ENCODE measurements at places on chromosomes 5 and 9.

DNA sequence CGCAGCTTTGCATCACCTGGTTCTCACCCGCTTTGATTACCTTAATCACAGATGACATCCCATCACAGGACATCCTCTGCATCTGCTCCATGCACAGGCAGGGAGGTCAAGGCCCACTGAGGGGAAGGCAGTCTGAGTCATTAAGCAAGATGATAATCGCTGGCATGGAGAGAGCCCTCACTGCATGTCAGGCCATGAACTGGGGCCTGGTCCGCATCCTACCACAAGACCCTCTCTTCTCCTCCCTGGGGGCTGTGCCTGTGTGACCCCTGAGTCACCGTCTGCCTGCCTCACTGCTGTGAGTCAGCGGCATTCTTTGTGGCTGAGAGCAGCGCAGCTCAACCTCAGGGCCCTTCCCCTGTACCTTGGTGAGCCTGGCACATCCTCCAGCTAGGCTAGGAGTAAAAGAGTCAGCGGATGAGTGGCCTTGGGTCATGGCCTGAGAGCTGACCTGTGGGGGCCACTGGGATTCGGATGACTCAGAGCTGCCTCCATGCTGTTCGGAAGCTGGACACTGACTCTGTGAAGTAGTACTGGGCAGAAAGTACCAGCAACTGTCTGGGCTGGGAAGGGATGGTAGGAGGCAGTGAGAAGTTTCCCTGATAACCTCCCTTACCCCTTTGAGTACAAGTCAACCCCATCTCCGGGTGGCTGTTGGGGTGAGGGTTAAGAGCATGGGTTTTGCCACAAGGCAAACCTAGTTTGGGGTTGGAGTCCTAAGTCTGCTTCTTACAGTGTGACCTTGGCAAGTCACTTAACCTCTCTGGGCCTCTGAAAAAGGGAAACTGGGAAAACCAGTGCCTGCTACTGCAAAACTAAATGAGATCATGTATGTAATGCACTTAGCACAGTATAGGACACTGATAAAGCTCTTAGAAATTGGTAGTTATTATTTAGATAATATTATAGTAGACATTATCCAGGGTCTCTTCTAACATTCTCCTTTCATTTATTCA lies 14.6 kb upstream of the ARSI start:
- DNase-seq: no peak

DNA sequence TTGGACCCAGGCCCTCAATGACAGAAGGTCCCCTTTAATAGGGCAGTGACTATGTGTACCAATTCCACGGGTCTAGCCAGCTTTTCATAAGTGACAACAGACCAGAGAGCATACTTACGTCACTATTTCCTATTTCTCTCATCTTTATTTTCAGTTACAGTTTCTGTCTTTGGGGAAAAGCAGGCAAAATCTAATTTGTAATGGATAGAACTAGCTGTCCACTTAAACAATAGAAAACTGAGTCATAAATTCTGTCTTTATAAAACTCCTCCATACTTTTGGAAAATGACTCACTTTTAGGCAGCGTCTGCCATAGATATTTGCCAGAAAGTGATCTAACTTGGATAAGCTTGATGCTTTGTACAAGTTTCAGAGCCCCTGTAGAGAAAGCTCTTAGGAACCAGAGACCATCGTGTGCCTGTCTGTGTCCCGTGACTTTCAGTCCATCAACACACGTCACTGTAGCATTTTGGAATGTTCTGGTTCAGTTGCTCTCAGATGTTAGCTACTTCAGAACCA lies 101.9 kb downstream of the F2RL2 start:
- DNase-seq: no peak

- no peak for DNase-seq
These were observed 174.7 kb upstream of the NREP start for GRCh38 chr5:111931655-111932054.

DNA sequence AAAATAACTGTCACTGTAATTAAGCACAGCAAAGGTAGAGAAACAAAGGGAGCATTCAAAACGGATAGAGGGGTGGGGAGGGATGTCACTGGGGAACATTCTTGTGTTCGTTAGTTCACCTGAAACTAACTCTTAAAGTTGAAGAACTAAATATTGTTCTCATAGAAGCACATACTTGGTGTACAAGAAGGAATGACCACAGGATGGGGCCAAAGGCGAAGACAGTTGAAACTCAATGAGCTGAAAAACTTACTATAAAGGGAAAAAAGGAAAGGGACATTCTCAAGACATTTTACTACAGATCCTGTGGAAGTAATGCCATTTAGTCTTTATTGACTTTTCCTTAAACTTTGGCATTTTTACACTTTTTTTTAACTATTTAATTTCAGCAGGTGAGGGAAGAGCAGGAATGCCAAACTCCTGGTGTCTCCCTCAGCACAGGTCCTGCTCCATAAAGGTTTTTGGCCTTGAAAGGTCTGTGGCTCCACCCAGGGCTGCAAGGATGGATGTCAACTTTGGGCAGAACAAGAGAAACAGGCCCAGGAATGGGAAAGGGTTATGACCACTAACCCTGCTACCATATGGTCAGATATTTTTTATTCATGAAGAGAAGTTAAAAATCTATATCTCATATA lies 197.6 kb upstream of the RASA1 start:
- no peak for DNase-seq

- no peak for DNase-seq
These were observed 8.3 kb downstream of the PPIC start for GRCh38 chr5:123028222-123028621.

Measured in activated naive CD4-positive, alpha-beta T cell (primary cell).